ENCODE measurements at places on chromosomes 5 and 9.
A peak's percentile ranks its signal among the peaks of the same experiment; 100 is the strongest.

GRCh38 chr9:109297899-109298298 is 23.0 kb downstream of the EPB41L4B start:
- no peak for DNase-seq

DNA sequence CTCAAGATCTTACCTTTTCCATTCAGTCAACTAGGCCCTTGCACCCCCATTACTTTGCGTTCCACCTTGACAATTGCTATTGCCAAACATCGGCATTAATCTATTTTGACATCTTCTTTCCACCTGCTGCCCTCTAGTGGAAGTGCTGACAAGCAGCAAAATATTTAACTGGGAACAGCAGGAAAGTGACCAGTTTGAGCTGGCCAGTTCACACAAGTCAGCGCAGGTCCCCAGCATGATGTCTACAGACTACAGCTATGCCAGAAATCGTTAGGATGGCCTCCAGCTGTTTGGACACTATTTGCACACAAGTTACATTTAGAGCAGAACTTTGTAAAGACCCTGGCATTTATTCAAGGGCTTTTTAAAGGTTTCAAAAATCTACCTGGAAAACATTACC is 160.1 kb downstream of the GHR start:
- peak; percentile 44 for DNase-seq

DNA sequence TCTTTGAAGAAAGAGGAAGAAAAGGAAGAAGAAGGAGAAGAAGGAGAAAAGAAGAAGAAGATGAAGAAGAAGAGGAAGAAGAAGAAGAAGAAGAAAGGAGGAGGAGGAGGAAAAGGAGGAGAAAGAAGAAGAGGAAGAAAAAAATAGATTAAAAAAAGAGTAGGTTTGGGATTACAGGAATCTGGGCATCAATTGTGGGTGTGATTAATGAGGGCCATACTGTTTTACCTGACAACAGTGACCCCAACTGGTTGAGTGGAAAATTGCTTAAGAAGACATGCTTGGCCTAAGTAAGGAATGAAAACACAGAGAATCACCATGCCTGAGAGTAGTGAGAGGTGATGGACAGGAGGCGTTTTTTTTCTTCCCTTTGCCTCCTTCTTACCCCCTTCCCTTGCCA is 114.6 kb downstream of the FAM170A start:
- DNase-seq, result peak; percentile 10

GRCh38 chr5:4363045-4363444 is 767.4 kb downstream of the IRX1 start:
- DNase-seq, result no peak

GRCh38 chr9:91032121-91032531 is 230.5 kb downstream of the SYK start:
- no peak for DNase-seq

GRCh38 chr5:90201923-90202322 is 207.6 kb downstream of the CETN3 start:
- DNase-seq, result no peak

DNA sequence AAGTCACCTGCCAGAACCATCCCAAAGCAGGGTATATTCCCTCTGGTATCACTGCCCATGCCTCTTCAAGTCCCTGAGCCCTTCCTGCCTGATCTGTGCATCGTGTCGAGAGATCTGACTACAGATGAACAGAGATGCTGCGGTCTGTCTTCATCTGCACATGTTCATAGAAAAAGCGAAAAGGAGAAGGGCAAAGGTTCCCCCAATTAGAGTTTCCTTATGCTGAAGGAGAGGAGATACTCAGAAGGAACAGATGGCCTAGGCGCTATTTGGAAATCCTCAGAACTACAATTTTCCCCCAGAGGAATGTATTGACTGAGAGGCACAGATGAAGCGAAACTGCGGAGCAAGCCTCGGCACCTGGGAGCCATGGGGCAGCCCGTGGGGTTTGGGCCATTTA is 170.9 kb downstream of the SEC61B start:
- no peak for DNase-seq

DNA sequence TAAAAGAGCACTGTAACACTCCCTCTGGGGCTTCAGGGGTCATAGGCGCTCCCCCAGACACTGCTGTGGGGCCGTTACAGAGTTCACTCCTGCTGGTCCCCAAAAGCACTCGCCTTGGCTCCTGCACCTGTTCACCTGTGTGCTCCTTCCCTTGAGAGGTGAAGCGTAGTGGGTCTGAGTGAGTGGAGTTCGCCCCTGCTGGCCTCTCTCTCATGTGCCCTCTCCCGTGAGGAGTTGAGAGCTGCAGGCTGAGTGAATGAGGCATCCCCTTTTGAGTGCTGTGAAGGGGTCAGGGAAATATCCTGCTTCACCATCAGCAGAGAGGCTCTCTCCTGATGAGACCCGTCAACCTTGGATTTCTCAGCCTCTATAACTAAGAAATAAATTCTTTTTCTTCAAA is 134.6 kb upstream of the TUT7 start:
- DNase-seq, result no peak

- DNase-seq, result no peak
These were observed 11.5 kb upstream of the AGXT2 start for GRCh38 chr5:35059251-35059650.

DNA sequence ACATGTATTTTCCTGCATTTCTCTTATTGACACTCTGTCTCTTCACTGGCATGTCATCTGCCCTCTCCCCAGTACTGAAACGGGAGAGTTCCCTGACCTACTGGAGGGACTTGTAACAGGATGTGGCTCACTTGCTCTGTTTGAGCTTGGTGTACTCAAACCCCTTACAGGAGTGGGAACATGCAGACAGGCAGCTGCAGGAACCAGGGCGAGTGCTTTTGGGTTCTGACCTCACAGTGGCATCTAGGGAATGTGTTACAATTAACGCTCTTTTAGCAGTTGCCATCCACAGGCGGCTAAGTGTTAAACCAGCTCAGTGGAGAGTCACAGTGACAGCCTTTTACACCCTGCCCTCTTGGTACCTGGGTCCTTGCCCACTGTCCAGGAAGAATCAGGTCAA is 300.3 kb upstream of the GRAMD2B start:
- no peak for DNase-seq

DNA sequence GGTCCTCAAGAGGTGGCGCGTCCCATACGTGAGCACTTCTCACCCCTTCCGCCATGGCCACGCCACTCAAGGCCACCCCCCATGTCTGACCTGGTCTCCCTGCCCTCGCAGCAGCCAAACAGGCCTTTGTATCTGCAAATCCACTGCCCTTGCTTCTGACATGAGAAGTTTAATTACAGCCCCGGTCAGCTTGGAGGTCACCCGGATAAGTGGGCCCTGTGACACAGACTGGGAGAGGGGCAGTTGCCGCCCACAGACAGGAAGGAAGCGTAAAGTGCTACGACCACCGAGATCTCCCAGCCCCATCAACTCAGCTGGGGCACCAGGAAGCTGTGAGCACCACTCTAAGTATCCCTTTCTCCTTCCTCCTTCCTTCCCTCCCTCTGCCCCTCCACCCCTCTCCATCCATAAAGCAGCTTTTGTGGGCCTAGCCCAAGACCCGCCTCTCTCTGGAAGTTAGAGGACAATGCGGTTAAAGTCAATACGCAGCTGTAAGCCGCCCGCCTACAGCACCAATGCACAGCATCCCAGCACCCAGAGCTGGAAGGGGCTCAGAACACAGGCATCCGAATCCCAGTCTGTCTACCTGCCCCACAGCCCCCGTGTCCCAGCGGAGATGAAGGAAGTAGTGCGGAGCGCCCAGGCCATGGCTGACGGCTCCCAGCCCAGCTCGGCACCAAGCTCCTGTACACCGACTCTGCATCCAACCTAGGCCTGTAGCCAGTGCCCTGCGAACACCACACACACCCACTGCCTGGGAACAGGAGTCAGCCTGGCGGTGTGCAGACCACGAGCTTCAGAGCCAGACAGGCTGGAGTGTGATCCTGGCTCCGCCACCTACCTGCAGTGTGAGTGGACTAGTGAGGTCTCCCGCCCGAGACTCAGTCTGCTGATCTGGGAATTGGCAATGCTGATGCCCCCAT is 44.8 kb upstream of the RNF130 start:
- no peak for DNase-seq

- DNase-seq, result no peak
These were observed 137.2 kb upstream of the TAF11L2 start for GRCh38 chr5:17360879-17361278.

GRCh38 chr9:123262338-123262737 is 6.0 kb downstream of the STRBP start:
- DNase-seq, result no peak

DNA sequence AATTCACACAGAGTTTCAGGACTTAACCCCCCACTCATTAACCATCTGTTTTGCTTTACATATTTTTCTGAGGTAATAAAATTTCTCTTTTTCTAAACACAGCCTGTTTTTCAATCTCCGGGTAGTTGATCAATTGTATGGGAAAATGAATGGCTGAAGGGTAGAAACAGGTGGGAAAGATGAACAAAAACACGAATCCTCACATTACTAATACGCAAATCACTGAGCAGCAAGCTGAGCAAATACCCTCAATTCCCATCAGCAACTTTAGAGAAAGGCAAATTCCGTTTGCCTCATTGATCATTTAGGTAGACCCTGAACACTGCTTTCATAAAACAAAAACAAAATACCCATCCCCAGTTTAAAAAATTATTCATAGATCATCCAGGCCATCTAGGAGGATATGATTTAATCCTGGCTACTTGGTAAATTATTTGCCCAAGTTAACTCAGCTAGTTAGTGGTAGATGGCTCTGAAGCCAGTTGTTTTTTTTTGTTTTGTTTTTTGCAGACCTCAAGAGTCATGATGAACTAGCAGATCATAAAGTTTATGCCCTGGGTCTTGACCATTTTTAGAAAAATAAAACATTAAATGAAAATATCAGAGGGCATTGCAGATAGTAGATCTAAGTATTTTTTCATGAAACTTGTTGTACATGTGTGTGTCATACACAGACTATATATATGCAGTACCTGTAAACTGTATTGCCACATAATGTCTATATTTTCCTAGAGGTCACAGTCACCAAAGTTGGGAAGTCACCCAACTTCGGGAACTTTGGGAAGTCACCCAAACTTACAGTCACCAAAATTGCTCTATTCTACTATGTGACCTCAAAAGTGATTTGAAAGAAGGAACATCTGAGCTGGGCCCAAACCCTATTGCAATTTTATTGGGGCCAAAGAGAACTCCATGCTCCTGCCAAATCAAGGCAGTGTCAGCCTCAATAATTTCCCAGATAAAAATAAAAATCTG is 1.6 kb upstream of the CD274 start:
- DNase-seq, result no peak

DNA sequence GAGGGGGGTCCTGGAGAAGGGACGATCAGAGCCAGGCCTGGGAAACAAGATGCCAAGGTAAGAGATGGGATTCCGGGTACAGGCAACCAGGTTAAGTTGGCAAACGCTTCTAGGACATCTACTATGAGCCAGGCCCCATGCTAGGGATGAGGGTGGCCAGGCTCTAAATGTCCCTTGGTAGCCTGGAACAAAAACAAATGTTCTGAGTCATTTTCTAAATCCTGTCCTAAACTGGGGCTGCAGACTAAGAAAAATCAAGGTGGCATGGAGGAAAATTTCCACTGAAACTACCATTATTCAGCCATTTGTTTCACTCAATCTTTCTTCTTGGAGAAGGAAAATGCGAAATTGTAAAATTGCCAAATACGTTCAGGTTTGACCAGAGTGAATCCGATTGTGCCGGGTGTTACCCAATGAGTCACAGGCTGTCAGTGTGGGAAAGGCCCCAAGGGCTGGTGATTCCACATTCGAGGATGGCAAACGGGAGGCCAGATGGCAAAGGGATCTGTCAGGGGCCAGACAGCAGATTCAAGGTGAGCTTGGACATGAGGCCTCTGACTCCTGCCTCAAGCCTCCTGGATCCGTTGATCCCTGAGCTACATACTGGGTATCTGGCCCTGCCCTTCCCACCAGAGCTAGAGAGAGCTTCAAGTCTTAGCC is 57.6 kb downstream of the PAX5 start:
- DNase-seq, result no peak

DNA sequence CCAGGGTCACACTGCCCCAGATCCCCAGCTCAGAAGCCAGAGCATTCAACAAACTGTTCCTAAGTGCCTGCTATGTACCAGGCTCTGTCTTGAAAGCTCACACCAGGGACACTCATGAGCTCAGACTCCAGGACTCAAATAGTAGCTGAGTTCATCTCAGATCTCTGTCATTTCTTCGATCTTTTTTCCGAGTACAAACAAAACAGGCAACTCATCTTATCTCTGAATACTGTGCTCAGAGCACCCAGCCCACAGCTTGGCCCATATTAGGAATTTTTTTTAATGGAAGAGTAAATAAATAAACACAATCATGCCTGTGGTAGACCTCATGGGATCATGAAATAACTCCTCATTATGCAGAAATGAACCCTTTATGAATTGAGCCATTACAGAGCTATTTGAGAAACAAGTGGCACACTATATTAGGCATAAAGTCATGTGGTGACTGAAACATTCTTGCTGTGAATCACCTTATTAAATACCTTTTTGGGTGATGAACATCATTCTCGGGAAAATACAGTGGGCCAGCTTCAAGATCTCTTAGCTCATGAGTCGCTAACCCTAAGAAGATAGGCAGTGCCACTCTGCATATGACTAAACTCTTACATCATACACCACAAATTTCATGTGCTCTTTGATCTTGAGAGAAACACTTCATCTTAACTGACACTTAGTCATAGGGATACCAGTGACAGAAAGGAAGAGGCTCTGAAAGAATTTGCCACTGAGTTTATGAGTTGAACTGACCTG is 9.9 kb downstream of the SH3RF2 start:
- DNase-seq, result no peak
